Lung (tissue), 17 donors: ENCODE measurements at places on chromosomes 6 and 20. TPM values are rescaled to one million over a fixed set of nuclear protein-coding genes. Genes with fewer than 3 reads are reported as not detected.

DNA sequence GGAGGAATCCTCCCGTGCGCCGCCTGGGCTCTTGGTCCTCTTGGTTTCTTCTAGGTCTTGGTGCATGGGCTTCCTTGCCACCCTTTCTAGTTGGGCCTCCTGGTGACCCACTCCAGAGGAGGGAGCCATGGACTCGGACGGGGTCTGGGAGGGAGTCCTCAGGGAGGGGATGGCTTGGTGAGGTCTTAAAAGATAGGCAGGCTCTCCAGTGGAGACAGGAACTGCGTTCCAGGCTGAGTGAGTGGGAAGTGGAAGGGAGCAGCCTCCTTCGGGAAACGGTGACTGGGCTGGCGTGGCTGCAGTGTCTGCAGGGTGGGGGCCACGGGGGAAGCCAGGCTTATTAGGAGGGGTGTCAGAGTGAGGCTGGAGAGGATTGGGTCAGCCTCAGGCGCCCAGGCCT, 152.8 kb downstream of the GRM4 start:
- no peak for DNase-seq

PKIB gene
- 4.5 TPM for total RNA-seq

DNA sequence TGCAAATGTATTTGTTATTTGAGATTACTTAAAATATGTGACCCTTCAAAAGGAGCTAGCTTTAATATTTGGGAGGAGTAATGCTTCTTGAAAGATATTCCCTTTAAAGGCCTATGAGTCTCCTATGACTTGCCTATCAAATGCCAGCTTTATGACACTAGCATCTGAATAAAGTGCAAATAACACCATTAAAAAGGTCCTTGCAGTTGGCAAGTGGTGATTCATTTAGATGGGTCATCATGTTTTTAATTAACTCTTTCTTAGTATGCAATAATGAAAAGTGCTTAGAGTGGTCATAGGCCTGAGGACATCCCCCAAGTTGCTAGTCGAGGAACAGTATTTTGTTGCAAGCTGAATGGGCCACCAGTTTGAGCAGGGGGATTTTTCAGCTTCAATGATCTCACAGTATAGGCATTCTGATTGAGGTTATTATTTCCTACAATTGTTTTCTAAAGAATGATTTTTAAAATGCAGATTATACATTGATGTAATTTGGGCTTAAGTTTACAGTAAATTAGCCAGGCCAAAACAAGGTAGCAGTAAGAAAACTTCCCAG, 3.7 kb upstream of the CD2AP start:
- no peak for DNase-seq

FAM210B gene
- total RNA-seq, result 41.7 TPM

PHACTR1 gene
- total RNA-seq, result 48.4 TPM

AHCY gene
- total RNA-seq, result 40.2 TPM

- DNase-seq, result no peak
Observed at GRCh38 chr20:47727909-47728361, 57.3 kb downstream of the SULF2 start.

DNA sequence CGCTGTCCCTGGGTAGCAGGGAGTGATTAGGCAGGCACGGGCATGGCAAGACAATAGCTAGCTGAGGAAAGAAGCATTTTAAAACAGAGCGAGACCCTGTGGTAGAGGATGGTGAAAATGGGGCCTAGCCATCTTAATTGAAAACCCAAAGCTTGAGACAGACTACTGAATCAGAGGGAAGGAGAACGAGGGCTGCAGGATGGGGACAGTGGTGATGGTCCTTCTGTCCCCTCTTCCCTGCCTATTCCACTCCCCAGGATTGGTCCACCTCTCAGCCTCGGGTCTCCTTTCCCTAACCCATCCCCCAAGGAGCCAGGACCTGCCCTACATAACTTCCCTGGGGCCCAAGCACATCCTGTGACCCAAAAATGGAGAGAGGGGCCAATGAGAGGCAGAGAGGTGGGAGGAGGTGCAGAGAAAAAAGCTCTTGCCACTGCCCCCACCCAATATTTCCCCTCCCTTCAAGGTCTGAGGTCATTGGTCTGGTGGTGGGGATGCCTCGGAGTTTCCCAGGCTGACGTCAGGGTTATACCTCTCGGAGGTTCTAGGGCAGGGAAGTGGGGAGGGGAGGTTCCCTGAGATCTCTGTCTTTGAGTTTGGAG, 884 bp upstream of the CUTA start:
- DNase-seq, result no peak

DNA sequence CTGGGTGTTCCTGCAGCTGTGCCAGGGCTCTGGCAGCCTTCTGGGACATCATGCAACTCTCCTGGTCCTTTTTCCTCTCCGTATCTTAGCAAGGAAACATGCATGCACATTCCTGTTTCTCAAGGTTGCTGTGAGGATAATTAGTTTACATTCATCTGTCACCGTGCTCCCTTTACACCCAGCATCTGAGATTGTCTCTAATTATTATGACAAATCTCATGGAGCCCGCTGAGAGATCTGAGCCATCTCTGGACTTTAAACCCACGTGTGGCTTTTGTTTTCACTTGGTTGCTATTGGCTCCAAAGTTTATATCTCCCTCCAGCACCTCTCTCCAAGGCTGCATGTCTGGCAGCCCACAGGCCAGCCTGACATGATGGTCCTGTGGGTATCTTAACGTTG, 167.6 kb downstream of the UNC5CL start:
- DNase-seq, result no peak

- DNase-seq, result no peak
Observed at GRCh38 chr6:152879681-152880080, 103.2 kb downstream of the FBXO5 start.

PRSS35 gene
- total RNA-seq, result 9.9 TPM

GRCh38 chr6:37630281-37630799, 67.3 kb downstream of the MDGA1 start:
- no peak for DNase-seq

GRCh38 chr6:56514395-56514794, 128.3 kb downstream of the DST start:
- peak; percentile 36 for DNase-seq

DNA sequence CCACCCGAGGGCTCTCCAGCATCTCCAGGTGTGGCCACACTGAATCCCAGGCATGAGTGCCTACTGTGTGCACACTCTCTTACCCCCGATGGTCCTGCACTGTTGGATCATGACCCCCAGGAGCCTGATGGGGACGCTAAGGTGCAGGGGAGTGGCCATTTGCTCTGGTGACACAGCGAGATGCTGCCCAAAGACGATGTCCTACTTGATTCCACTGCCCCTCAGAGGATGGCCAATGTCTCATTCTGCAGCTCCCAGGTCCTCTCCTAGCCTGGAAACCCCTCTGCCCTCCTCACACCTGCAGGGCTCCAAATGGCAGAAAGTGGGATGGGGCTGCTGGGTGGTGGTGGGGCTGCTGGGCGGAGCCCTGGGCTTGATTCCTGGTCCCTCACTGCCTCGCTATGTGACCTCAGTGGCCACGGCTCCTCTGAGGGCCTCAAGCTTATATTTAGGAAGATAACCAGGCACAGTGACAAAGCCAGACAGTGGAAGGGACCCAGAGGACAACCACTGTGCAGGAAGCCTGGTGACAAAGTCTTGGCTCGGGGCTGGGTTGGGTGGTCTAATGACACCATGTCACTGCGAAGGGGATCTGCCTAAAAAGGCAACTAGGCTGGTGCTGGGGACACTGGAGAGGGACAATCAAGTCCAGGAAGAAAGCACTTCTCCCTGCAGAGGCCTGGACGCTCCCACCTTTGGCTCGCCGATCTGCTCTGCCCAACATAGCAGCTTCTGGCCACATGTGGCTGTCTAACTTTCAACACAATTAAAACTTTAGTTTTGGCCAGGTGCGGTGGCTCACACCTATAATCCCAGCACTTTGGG, 28.4 kb downstream of the TGM2 start:
- DNase-seq, result no peak

DNA sequence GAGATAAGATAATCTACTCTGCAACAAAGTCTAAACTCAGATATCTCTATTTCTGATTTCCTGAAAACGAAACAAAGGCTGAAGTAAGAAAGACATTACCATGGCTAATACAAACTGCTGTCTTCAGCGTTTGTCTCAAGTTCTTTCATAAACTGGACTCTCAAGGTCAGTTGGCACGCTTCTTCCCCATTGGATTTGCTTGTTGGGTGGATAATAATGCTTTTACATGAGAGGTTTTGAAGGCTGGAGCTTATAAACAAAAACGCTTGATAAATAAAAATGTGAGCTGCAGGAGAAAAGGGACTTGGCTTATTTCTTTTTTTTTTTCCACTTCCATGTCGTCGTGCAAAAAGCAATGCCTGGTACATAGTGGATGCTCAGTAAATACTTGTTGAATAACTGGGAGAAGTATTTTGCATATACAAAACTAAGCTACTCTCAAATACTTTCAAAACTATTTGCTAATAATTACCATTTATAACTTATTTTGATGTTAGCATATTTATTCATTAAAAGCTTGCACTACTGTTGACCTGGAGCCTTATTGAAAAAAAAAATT, 65.7 kb upstream of the EEF1A1 start:
- peak; percentile 91 for DNase-seq

DNA sequence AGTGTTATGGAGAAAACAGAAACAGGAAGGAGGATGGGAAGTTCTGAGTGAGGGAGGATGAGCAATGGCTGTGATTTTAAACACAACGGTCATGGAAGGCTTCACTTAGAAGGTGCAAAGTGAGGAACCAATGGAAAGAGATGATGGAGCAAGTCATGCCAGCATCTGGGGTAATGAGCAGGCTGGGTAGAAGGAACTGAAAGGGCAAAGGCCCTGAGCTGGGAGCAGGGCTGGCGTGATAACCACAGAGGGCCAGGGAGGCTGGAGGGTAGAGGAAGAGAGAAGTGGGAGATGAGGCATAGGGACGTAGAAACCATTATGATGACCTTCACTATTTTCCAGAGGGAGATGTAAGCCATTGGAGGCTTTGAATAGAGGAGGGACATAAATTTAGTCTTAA, 43.6 kb downstream of the NHLRC1 start:
- no peak for DNase-seq

DNA sequence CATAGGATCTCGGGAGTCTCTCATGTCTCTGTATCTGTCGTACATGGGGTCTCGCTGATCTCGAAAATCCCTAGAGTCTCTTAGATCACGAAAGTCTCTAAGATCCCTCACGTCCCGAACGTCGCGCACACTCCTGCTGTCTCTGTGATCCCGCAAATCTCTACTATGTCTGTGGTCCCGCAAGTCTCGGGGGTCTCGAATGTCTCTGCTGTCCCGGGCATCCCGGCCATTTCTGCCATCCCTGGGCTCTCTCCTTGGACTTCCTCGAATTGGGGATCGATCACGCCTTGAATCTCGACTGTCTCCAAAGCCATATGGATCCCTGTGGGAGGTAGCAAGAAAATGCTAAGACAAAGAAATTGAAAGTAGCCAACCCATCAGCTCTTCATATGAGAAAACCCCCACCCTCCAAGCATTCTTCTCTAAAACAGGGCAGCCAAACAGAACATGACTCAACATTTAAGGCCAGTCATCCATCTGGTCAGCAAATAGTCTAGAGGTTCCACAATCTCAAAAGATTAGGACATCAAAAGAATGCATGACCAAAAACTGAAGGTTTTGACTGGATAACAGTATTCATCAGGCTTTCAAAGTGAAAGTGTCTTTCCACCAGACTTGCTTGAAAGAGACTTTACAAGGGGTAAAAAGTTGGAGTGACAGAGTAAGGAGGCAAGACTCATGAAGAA, 19.4 kb downstream of the NCOA5 start:
- no peak for DNase-seq

E2F1 gene
- total RNA-seq, result 6.4 TPM

IPCEF1 gene
- 5.6 TPM for total RNA-seq

- no peak for DNase-seq
Observed at GRCh38 chr20:25297141-25297905, 49.4 kb downstream of the PYGB start.

DNA sequence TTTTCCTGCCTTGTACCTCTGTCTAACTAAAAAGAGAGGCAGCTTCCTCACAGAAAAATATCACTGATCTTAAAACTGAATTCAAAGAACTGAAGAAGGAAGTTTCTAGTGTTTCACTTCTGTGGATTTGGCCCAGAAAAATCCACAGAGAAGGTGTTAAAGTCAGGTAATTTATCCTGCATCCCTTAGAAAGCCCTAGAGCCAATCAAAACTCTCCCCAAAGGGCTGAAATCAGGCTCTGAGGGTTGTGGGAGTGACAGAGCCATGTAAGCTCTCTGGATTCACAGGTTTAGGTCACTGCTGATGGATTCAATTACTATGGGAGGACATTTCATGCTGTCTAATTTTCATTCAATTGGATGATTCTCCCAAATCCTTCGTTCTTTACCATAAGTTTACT, 152.3 kb downstream of the OR2B2 start:
- DNase-seq, result no peak

CEP85L gene
- total RNA-seq, result 12.5 TPM

GRCh38 chr6:156279261-156279969, 497.8 kb upstream of the ARID1B start:
- DNase-seq, result peak; percentile 89

DNA sequence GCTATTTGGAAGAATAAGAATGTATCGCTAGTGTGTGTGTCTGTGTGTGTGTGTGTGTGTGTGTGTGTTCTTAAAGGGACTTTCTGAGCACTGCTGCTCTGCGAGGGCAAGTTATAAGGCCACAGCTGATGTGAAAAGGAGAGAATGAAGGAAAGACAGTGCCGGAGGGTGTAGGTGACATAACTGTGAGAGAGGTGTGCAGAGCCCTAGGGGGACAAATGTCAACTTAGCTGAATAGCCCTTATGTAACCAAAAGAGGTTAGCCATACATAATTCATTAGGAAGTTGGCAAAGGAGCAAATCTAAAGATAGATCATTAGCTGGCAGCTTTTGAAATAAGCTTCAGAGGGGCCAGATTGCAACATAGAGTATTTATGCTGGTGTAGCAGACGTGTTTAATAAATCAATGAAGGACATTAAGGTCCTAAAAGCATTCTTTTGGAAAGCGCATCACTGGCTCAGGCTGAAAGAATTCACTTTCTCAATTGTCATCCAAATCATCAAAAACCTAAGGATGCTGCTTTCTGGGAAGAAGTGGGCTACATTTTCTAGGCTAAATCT, 81.0 kb downstream of the NDUFAF5 start:
- DNase-seq, result peak; percentile 74

DNA sequence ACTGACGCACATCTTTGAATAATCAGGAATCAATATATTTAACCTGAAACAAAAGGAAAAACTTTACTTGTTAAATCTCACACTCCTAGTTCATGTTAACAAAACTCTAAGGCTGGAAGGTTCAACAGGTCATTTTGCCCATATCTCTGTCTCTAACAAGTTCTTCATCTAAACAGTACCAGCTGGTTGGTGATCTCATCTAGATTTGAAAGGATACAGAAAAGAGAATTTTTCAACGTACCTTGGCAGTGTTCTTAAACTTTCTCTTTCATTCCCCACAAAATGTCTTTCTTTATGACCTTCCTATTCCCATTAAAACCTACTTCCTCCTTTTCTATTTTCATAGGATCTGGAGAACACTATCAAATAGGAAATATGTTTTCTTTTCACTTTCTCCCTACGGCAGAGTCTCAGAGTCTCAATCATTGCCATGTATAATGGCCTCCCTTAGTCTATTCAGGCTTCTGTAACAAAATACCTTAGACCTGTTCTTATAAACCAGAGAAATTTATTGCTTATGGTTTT, 111.3 kb downstream of the TBX18 start:
- no peak for DNase-seq

- no peak for DNase-seq
Observed at GRCh38 chr6:90053614-90054013, 159.3 kb downstream of the GJA10 start.

GRCh38 chr6:81226957-81227356, 525.5 kb downstream of the TENT5A start:
- no peak for DNase-seq
